Trophoblast cell (in vitro differentiated cells and primary cell): ENCODE measurements at places on chromosomes 3 and 15.

GRCh38 chr3:140834266-140835037 lies 107.2 kb upstream of the SLC25A36 start:
- DNase-seq, result no peak

GRCh38 chr15:90481023-90481422 lies 48.7 kb upstream of the CRTC3 start:
- DNase-seq, result no peak

DNA sequence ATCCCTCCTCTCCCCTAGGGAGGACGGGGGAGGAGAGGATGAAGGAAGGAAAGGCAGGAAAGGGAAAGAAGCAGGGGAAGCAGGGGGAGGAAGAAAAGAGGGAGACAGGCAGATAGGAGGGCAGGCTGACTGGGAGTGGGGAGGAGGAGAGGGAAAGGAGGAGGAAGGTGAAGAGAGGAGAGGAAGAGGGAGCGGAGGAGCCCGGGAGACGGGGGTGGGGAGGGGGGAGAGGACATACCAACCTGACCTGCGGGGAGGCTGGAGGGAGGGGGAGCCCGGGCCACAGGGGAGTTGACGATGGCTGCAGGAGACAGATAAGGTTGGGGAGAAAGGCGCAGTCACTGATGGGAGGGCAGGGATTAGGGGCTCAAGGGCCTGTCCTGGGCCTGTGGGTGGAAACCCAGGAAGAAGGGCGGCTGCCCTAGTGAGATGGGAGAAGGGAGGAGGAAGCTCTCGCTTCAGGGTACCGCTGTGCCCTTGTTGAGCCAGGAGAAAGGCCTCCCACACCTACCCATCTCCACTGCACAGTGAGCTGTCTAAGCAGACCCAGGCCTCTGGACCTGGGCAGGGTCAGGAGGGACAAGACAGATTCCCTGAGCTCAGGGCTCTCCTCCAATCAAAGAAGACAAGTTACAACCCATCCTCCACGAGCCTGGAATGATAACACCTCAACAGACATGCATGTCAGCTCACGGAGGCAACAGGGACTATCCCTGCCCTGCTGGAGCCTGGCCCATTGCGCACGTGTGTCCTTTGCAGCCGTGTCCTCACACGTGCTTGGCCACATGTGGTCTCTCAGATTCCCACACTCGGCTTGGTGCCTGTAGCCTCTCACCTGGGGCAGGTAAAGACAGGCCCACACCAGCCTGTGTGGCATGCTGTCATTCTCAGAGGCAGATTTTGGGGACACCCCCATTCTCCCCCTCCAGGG lies 27.9 kb downstream of the C3orf18 start:
- DNase-seq, result no peak

- no peak for DNase-seq
Measured at GRCh38 chr3:170050753-170051152, 13.0 kb downstream of the GPR160 start.

DNA sequence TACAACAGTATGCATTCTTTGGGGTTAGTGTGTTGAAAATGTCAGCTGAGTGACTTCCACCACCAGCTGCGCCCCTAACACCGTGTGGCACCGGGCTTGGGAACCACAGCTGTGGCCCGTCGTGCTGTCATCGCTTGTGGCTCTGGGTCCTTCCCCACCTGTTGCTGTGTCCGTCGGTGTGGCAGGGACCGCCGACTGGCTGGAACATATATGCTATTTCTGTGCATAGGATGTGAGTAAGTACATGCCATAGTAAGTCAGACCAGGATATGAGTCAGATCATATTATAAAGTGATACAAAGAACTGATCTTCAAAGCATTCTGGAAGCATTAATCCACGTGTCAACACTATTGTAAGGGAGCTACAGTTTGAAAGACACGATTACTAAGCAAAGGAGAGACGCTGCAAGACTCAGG lies 31.9 kb downstream of the EHD4 start:
- DNase-seq, result no peak

DNA sequence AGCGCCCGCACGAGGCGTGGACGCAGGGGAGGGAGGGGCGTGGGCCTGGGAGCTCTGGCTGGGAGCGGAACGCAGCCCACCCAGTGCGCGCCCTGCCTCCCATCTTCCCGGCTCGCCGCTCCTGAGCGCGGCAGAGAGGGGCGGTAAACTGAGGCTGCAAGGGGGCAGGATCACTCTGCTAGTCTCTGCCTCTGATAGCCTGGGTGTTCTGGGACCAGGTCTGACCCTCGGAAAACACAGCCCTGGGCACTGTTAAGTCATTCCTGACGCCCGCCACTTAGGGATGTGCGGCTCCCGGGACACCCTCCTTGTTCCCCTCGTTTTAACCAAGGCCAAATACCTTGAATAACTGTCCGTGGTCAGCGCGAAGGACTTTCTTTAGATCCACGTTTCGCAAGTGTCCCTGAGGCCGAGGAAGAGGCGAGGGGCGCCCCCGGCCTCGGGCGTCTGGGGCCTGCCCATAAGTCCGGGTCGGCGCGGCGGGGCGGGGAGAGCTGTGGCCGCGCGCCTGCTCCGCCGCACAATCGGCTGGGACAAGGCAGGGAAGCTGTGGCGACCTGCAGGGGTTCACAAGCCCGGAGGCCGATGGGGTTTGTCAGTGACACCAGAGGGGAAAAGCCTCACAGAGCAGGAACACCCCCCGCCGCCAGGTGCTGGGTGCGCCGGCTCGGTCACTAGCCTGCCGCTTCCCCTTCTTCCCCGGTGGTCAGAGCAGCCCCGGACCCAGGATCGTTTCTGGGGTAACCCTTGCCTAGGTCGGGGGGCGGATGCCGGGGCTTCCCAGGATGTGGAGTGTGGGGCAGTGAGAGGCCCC lies 1.5 kb downstream of the ITPKA start:
- DNase-seq, result no peak

- DNase-seq, result no peak
Measured at GRCh38 chr3:69669070-69669469, 70.2 kb upstream of the MITF start.
